ENCODE measurements at places on chromosomes 5 and 9.

DNA sequence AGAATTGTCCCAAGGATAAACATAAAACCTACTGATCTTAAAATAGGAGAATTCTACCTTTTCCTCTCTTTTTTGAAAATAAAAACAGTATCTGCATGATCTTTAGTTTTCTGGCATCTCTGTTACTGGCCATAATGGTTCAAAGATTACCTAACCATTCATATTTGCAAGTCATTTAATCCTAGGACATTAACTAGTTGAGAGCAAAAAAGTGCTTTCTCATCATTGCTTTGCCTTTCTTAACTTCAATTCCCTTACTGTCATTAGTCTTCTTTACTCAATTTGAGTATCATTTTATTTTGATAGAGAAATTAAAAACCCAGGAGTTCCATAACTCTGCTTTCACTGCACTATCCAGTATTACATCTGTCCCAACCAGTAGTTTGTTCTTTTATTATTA, 68.6 kb downstream of the RFX3 start:
- H3K27me3 ChIP-seq, result no peaks in the 10 kb centered on the region
- no peak overlapping the region for H3K4me3 ChIP-seq
- DNase-seq, result no peak
- no peak overlapping the region for H3K27ac ChIP-seq

- DNase-seq, result no peak
- H3K4me1 ChIP-seq, result no peaks in the 10 kb centered on the region
- H3K27me3 ChIP-seq, result no peaks in the 10 kb centered on the region
- H3K27ac ChIP-seq, result peak overlapping the region; percentile 90
These were observed 163.5 kb upstream of the ADRA1B start for GRCh38 chr5:159752622-159753275.

- no peak overlapping the region for H3K4me3 ChIP-seq
- H3K4me1 ChIP-seq, result no peaks in the 10 kb centered on the region
- no peak overlapping the region for H3K27ac ChIP-seq
- H3K27me3 ChIP-seq, result no peaks in the 10 kb centered on the region
- DNase-seq, result no peak
- H3K36me3 ChIP-seq, result no peaks in the 10 kb centered on the region
These were observed 25.6 kb downstream of the TMEFF1 start for GRCh38 chr9:100498592-100498991.

- no peaks in the 10 kb centered on the region for H3K4me1 ChIP-seq
- no peaks in the 10 kb centered on the region for H3K27me3 ChIP-seq
- no peak for DNase-seq
These were observed 52.9 kb upstream of the SPATA31E1 start for GRCh38 chr9:87829756-87830155.

DNA sequence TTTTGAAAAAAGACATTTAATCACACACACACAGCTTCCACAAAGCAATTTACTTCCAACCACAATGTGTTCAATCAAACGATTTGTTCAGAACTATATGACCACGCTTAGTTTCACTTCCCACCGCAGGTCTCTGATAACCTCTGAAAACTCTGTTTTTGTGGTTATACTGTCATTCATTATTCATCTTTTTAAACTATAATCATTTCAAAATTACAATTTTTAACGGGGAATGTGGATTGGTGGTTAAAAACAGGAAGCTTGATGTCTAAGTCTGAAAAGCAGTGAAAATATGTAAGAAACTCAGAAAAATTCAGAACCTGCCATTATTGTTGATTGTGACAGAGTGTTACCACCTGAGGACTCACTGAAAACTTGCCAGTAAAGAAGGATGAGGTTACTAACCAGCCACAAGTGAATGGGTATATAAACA, 12.7 kb upstream of the TMEM174 start:
- H3K27me3 ChIP-seq, result no peaks in the 10 kb centered on the region
- H3K4me1 ChIP-seq, result no peaks in the 10 kb centered on the region
- no peak overlapping the region for H3K4me3 ChIP-seq
- no peak for DNase-seq
- no peaks in the 10 kb centered on the region for H3K36me3 ChIP-seq
- no peak overlapping the region for H3K27ac ChIP-seq

- H3K27me3 ChIP-seq, result no peaks in the 10 kb centered on the region
- peak overlapping the region; percentile 17 for H3K27ac ChIP-seq
- no peaks in the 10 kb centered on the region for H3K4me1 ChIP-seq
- DNase-seq, result peak; percentile 80
These were observed 77.3 kb downstream of the MAMDC2 start for GRCh38 chr9:70120834-70121510.

DNA sequence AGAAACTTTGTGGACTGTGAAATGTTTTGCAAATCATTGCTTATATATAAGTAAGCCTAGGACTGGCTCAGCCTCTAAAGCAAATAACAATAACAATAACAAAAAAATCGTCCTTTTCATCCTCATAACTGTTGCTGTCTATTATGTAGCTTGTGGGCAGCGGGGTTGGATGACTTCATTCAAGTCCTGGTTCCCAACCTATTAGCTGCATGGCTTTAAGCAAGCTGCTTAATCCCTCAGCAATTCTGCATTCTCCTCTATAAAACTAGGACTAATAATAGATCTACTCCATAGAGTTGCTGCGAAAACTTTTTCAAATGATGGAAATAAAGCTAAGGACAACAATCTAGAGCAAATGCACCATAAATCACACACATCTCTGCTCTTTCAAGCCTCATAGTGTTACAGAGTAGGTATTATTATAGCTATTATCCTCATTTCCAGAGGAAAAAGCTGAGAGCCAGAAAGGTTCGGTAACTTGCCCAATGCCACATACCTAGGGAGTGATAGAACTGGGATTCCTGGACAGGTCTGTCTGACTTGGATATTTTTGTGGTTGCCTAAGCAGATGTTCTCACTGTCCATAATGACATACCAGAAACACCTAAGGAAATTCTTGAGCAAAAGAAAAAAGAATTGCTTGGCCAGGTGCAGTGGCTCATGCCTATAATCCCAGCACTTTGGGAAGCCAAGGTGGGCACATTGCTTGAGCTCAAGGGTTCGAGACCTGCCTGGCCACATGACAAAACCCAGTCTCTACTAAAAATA, 98.8 kb upstream of the ADRA1B start:
- H3K27ac ChIP-seq, result no peak overlapping the region
- DNase-seq, result no peak
- H3K4me3 ChIP-seq, result no peak overlapping the region
- no peaks in the 10 kb centered on the region for H3K36me3 ChIP-seq
- no peaks in the 10 kb centered on the region for H3K27me3 ChIP-seq
- peaks cover 2% of the 10 kb centered on the region for H3K4me1 ChIP-seq

DNA sequence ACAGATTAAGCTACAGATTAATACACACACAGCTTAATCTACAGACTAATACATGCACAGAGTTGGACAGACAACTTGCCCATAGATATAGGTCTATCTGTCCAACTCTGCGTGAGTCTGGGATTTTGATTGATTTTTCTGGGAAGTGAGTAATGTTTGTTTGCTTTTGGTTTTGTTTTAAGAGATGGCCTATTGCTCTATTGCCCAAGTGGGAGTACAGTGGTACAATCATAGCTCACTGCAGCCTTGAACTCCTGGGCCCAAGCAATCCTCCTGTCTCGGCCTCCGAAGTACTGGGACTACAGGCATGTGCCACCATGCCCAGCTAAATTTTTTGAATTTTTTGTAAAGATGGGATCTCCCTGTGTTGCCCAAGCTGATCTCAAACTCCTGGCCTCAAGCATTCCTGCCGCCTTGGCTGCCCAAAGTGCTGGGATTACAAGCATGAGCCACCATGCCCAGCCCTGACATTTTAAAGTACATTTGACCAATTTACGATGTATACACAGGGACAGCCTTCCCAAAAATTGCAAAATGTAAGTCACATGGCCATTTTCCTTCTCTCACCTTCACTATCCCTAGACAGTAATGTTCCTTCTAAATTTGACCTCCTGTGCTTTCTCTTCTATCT, 50.8 kb downstream of the PAPPA start:
- no peaks in the 10 kb centered on the region for H3K36me3 ChIP-seq
- no peak for DNase-seq
- H3K27me3 ChIP-seq, result no peaks in the 10 kb centered on the region
- H3K4me1 ChIP-seq, result no peaks in the 10 kb centered on the region
- no peak overlapping the region for H3K27ac ChIP-seq

- H3K4me1 ChIP-seq, result no peaks in the 10 kb centered on the region
- no peak overlapping the region for H3K27ac ChIP-seq
- H3K27me3 ChIP-seq, result no peaks in the 10 kb centered on the region
- DNase-seq, result no peak
These were observed 152.2 kb downstream of the CAVIN4 start for GRCh38 chr9:100730086-100730485.
